Activated CD4-positive, alpha-beta T cell treated with anti-CD3 and anti-CD28 coated beads for 1 hour (primary cell): ENCODE measurements at places on chromosomes 6 and 20.

DNA sequence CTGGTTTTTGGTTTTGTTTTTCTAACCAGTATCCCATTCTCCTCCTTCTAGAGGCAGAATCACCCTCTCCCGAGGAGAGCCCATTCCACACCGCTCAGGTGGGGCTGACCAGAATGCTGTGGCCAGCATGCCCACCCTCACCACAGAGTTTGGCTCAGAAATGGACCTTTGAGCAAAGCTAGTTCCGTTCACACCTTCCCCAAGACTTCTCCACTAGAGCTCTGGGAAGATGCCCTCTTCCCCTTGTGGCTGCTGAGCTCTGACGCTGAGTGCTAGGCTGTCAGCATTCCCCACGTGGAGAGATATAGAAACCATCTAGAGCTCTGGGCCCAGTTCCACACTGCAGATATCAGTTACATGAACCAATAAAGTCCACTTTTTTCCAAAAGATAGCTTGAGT, 7.9 kb downstream of the GPLD1 start:
- DNase-seq = no peak

GRCh38 chr20:24573557-24573956, 104.1 kb downstream of the SYNDIG1 start:
- DNase-seq = no peak

DNA sequence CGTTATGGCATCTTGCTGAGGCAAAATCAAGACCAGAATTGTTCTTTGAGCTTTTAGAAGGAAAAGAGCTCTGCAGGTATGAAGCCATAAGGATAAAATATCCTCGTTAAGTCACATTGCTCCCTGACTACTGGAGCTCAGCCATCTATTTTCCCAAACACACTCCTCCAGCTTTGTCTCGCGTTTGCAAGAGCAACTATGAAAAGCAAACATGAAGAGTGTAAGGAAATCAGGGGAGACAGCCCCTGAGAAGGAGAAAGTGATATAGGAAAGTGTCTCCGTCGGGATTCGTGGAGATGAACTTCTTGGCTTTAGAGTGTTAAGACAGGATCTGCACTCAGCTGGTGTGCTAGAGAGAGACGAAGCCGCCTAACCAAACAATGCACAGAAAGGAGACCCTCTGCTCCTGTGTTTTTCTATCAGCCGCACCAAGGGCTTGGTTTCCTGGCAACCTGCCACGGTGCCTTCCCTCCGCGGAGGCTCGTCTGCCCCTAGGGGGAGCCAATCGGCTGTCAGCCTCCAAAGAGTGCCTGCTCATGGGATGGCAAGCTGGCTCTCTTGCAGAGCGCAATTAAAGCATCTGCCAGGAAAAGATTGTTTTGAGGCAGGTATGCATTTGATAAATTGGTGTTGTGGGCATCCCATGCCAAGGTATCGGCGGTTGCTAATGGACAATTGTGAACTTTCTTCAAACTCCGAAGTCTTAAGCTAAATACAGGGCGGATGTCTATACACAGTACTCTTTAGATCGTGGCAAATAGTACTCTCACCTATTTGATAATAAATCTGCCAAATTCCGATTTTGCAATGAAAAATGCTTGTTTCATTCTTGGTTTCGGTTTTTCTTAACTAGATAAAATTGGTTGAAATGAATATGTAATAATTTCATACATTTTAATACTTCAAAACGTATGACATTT, 603.2 kb downstream of the RNF144B start:
- no peak for DNase-seq

DNA sequence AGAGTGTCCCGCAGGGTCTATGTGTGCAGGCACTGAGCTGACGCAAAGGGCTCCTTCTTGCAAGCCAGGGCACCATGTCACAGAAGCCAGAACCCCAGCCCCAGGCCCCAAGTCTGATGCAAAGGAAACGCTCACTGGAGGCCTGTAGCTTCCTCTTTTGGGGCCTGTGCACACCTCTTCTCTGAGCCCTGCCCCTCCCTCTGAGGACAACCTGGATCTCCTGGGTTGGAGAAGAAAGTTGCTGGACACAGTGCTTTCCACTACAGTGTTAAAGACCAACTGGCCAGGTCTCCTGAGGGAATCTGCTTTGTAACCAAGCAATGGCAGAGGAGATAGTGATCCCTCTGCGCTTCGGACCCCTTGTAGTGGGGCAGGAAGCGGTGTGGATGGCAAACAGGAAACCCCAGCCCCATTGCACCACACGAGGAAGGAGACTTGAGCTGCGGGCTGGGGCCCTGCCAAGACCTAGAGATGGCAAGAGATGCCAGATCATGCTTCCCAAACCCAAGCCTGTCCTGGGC, 90.0 kb downstream of the PRND start:
- DNase-seq = peak; percentile 39
